ENCODE measurements at places on chromosomes 1 and 21. TPM values are rescaled to one million over a fixed set of nuclear protein-coding genes. Genes with fewer than 3 reads are reported as not detected.

PGLYRP3 gene
- total RNA-seq, result not detected

GRCh38 chr1:182149411-182149965 is 88.0 kb upstream of the ZNF648 start:
- no peak for DNase-seq

PPM1J gene
- 0.46 TPM for total RNA-seq

NCF2 gene
- 9.1 TPM for total RNA-seq

- no peak for DNase-seq
Observed at GRCh38 chr21:28974531-28975227, 18.0 kb downstream of the LTN1 start.

DNA sequence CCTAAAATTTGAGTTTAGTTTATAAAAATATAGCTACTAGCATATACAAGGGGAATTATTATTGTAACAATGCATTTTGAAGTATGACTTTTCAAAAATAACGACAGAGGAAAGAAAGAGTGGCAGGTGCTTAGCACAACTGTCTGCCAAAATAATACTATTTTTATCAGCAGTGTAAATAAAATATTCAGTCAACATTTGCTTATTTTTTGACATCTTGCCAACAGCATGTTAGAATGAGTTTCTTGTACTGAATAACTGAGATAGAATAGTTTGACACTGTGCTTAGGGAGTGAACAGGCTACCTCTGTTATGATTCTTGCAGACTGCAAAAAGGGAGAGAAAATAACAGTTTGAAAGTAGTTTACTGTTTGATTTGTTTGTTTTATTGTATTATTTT is 909.8 kb downstream of the BRINP3 start:
- no peak for DNase-seq

DNA sequence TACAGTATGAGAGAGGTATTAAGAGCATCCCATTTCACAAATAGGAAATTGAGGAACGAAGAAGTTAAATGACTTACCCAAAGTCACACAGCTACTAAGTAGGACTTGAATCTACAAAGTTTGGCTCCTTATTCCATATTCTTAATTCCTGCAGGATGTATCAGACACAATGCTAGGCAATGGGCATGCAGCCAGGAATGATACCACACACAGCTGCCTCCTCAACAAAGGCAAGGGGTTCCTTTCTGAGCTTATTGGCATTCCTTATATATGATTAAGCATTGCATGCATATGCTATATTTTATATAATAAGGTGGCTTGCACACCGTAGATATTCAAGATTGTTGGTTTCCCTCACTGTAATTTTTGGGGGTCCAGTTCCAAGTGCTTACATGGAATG is 34.2 kb upstream of the JUN start:
- DNase-seq, result no peak

DNA sequence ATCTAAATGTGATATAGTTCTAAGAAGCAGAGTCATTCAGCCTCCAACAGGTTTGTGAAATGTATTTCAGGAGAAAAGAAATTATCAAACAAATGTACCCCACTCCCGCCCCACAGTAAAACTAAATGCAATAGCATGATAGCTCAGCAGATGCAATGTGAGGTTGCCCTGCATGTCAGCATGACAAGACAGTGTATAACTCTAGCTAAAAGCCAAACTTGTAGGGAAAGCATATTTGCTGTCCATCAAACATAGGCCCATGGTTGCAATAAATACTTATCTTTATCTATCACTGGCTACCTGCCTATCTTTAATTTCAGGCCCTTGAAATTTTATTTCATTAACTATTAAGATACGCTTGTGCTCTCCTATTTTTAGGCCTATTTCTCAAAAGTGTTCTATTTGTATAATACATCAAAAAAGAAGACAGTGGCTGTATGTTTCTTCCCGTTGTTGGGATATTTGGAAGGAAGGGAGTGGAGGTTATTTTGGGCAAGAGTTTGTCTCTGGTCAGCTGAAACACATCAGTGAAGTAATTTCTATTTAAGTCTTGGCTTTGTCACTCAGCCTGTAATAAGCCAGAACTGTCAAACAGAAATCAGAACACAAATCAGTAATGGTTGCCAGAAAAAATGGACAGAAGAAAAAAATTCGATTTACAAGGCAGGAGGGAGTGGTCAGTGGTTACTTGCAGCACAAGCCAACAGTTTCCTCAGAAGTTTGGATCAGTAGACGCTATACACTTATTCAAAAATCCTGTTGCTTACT is 307.4 kb upstream of the ADGRL2 start:
- DNase-seq, result no peak

ZNF362 gene
- total RNA-seq, result 3.0 TPM

- DNase-seq, result no peak
Observed at GRCh38 chr1:161499099-161500039, 5.9 kb upstream of the FCGR2A start.

GRCh38 chr1:170097449-170097948 is 23.0 kb upstream of the KIFAP3 start:
- DNase-seq, result no peak

- DNase-seq, result peak; percentile 42
Observed at GRCh38 chr1:243849421-243850201, 432 bp downstream of the AKT3 start.

CLDN17 gene
- not detected for total RNA-seq

DNA sequence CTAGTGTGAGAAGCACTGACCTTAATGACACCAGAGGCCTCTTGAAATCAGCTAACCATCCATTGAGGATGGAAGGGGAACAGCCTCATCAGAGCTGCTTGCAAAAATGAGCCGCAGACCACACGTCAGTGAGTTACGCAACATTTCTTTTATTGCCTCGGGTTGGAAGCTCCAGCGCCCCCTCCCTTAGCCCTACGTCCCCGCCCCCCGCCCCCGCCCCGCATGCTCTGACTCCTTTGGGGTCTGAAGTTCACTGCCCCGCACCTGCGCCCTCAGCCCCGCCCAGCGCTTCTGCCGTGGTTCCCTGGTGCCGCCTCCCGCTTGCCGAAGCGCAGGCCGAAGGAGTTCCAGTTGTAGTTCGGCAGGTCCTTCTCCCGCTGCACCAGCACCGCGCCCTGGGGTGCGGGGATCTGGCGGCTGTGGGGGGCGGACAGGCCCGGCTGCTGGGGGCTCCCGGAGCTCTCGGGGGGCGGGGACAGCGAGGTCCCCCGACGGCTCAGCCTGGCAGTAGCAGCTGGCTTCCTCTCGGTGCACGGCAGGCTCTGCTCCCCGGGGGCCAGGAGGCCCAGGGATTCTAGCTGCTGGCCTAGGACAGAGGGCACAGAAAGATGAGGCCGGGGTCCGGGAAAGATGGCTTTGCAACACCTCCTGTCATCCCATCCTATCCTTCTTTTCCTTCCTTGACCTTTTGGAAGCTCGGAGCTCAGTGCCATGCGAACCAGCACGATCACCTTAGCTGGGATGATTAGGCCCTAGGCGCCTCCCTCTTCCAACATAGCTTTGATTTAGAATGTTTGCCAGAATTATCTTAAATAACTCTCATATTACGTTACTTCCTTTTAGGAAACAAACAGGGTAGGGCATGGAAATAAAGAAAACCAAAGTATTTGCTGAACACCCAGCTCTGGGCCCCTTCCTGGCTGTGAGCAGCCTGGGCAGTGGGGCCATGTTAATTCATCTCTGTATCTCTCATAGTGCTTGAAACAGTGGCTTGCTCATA is 5.8 kb downstream of the KISS1 start:
- DNase-seq, result no peak

DNA sequence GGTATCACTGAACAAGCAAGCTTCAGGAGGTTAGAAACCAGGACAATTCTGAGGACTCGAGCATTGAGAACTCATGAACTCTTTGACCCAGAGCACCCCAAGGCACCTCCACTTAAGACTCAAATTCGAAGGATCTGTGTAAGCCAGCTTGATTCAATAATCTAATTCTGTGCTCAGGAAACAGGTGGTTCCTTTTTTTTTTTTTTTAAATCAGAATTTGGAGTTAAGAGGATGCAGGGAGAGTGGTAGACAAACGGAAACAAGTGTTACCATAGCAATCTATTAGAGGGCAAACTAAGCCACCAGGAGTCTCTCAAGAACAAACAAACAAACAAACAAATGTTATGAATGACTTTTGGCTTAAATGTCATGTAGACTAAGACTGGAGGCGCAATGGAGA is 53.8 kb upstream of the DPH5 start:
- no peak for DNase-seq

DNA sequence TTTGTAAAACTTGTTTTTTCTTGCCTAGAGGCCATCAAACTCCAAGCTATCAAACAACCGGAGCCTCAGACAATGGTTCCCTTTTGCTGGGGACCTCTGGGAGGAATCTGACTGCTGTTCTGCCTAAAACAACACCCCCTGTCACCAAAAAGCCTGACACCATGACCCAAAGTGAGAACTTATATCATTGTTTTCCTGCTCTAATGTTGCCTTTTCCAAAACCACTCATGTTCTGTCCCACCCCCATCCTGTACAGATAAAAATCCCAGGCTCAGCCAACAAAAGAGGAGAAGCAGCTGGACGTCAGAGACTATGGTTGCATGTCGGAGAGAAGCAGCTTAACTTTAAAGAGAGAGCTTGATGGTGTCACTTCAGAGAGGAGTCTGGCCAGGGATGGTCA is 327.2 kb upstream of the CXADR start:
- DNase-seq, result no peak

GRCh38 chr21:43643193-43643592 is 16.1 kb downstream of the HSF2BP start:
- DNase-seq, result no peak

- DNase-seq, result no peak
Observed at GRCh38 chr1:187956975-187957374, 1128.2 kb downstream of the PLA2G4A start.

DNA sequence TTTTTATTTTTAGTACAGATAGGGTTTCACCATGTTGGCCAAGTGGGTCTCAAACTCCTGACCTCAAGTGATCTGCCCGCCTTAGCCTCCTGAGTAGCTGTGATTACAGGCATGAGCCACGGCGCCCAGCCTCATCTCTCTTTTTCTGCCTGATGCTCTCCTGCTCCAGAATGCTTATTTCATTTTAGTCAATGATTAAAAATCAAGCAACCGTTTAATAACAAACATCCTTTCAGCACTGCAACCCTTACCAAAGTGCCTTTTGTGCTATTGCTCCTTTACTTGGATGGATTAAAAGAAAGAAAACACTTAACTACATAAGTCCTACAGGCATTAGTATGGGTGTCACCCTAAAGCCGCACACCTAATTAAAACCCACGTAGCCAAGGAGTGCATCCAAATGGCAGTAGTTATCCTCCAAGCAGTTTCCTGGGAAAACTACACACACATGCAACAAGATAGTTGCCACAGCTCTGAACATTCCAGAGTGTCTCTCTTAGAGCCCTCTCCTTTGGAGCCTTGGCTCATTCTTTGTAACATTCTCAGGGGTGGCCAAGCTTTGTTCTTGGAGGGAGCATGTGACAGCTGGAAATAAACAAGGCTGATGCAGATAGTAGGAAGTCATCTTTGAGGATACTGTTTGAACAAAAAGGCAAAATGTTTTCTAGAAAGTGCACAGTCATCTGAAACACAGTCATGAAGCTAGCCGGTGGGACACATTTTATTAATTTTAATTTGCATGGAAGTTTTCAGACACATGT is 51.2 kb downstream of the KCNJ15 start:
- no peak for DNase-seq

DNA sequence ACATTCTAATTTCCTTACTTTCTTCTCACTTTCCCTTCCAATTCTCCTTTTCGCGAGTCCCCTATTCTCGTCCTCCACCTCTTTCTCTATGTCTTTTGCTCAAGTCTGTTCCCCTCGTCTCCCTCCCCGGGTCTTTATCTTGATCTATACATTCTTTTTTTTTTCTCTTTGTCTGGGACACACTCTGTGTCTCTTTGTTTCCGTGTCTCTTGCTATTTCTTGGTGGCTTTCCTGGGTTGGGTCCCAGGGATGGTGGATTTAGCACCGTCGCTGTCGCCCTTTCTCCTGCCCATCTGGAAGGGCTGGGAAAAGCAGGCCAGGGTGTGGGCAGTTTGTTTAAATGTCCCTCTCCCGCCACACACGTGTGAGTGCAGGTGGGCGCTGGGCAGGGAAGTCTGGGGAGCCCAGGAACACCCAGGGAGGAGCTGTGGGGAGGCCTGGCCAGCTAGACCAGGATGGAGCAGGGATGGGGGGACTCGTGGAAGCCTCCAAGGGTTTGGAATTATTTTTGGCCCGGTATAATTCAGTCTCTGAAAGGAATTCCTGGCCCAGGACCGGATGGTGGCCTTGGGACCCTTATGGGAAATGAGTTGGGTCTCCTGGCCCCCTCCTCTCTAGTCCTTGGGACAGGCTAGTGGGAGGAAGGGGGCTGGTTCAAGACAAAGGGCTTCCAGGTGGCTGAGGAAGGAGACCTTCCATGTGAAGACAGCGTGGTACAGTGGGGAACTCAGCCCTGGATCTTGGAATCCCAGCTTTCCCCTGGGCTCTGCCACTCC is 9.5 kb upstream of the ID3 start:
- DNase-seq, result no peak

GRCh38 chr21:29194847-29195246 is 64.4 kb downstream of the MAP3K7CL start:
- no peak for DNase-seq

HCN3 gene
- 3.9 TPM for total RNA-seq

- DNase-seq, result no peak
Observed at GRCh38 chr21:35517865-35518264, 468.8 kb upstream of the RUNX1 start.

CRNN gene
- not detected for total RNA-seq

- no peak for DNase-seq
Observed at GRCh38 chr1:12626888-12627287, 8.9 kb upstream of the DHRS3 start.

- DNase-seq, result no peak
Observed at GRCh38 chr1:184647471-184647870, 107.2 kb downstream of the EDEM3 start.

GRCh38 chr1:23135268-23135667 is 33.4 kb downstream of the LUZP1 start:
- DNase-seq, result no peak

DNA sequence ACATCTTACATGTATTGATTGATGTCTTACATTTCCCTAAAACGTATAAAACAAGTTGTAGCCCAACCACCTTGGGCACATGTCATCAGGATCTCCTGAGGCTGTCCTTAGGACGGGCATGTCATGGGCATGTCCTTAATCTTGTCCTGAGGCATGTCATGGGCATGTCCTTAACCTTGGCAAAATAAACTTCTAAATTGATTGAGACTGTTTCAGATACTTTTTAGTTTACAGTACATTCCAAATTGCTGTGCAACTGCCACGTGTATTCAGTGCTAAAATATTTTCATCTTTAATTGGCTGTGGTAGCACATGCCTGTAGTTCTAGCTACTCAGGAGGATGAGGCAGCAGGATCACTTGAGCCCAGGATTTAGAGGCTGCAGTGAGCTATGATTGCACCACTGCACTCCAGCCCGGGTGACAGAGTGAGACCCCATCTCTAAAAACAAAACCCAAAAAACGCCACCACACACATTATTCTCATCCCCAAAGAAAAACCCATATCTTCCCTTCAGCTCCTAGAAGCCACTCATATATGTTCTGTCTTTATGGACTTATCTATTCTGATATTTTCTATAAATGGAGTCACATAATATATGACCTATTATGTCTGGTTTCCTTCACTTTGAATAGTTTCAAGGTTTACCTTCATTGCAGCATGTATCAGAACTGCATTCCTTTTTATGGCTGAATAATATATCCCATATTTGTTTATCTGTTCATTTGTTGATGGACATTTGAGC is 96.0 kb upstream of the BTG3 start:
- DNase-seq, result no peak

- no peak for DNase-seq
Observed at GRCh38 chr1:162300057-162300917, 76.4 kb downstream of the SPATA46 start.

Measured in activated naive CD4-positive, alpha-beta T cell treated with anti-CD3 and anti-CD28 coated beads, Interleukin-2, amount 50 U/mL, for 72 hours (primary cell).